ENCODE measurements at places on chromosomes 5 and 9. TPM values are rescaled to one million over a fixed set of nuclear protein-coding genes. Genes with fewer than 3 reads are reported as not detected.

- peak; percentile 84 for DNase-seq
These were observed 6.6 kb downstream of the FIBCD1 start for GRCh38 chr9:130932255-130933079.

- no peak for DNase-seq
These were observed 51.0 kb downstream of the TMEM252 start for GRCh38 chr9:68489646-68490045.

DNA sequence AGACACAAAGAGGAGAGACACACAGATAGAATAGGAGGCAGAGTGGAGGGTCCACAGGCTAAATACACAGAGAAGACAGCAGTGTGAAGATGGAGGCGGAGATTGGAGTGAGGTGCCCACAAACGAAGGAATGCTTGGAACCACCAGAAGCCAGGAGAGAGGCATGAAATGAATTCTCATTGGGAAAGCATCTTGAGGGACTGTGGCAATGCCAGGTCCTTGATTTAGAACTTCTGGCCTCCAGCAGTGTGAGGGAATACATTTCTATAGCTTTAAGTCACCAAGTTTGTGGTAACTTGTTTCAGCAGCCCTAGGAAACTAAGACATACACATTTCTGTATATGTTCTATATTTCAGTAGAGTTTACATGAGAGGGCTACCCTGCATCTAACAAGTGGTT, 396.6 kb upstream of the ZNF608 start:
- no peak for DNase-seq

DNA sequence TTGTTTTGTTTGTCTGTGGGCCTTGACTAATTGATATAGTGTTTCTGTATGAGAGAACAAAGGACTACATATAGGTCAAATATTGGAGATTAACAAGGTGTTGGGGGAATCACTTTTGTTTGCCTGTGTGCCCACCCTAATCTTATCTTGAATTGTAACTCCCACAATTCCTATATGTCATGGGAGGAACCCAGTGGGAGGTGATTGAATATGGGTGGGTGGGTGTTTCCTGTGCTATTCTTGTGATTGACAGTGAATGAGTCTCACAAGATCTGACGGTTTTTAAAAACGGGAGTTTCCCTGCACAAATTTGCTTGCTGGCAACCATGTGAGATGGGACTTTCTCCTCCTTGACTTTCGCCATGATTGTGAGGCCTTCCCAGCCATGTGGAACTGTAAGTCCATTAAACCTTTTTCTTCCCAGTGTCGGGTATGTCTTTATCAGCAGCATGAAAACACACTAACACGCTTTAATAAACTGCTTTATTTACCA, 64.9 kb upstream of the HSPB3 start:
- no peak for DNase-seq

Gene PPIP5K2
- total RNA-seq = 65.2 TPM

Gene NR6A1
- 0.72 TPM for total RNA-seq

Measured in umbilical cord (tissue), 2 donors.